ENCODE measurements at places on chromosomes 4 and X. TPM values are rescaled to one million over a fixed set of nuclear protein-coding genes. Genes with fewer than 3 reads are reported as not detected.

DNA sequence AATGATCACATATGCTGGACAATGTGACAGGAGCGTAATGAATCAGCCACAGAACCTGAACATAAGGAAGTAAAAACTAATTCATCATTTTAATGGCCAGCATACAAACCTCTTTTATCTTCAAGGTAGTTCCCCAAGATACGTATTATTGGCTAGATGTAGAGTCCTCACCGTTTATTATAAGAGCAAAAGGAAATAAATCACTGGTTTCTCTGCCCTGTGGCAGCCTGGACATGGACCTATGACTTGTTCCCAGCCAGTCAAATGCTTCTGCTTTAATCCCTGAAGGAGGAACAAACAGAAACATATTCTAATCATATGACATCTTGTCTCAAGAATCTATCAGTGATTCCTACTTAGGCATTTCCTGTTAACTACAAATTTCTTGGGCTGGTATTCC is 86.8 kb upstream of the FAM241A start:
- no peak overlapping the region for H3K4me3 ChIP-seq
- no peaks in the 10 kb centered on the region for H3K36me3 ChIP-seq
- H3K4me1 ChIP-seq, result no peaks in the 10 kb centered on the region

GRCh38 chrX:133590703-133591505 is 175.6 kb upstream of the GPC4 start:
- no peak overlapping the region for H3K4me3 ChIP-seq
- DNase-seq, result peak; percentile 62
- no peak overlapping the region for H3K27ac ChIP-seq
- no peaks in the 10 kb centered on the region for H3K27me3 ChIP-seq
- H3K4me1 ChIP-seq, result no peaks in the 10 kb centered on the region

- H3K4me3 ChIP-seq, result no peak overlapping the region
- H3K4me1 ChIP-seq, result peaks cover 37% of the 10 kb centered on the region
- H3K36me3 ChIP-seq, result no peaks in the 10 kb centered on the region
- peak overlapping the region; percentile 38 for H3K27ac ChIP-seq
These were observed 37.4 kb upstream of the NDP start for GRCh38 chrX:44010626-44011025.

DNA sequence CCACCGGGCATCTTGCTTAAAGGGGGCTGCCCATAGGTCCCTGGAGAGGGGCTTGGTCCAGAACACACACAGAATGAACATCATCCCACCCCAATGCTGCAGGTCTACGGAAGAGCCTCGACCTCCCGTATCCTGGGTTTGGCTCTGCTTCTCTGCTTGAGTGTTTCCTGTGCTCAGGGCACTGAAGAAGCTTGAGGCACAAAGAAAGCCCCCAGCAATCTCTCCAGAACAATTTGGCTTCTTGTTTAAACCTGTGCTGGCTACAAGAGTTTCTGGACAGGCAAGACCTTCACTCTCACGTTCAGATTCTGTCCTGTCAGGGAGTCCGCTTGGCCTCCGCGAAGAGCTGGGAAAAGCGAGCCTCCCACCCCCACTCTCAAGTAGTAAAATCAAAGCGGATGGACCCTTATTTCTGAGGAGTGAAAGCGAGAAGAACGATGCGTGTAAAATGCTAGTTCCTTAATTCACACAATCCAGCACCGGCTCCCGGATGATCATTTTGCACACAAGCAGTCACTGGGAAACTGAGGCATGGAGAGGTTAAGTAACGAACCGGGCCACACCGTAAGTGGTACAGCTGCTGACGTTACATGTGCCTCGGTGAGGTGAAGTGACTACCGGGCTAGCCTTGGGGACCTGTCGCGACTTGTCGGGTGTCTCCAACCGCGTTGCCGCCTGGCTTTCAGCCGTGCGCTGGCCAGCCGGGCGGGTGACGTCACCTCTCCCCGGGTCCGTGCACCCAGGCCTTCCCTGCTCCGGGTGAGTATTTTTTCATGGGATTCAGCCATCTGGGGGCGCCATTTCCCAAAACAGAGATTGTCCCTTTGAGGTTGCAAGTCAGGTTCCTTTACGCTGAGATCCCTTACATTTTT is 3.1 kb upstream of the SFRP2 start:
- no peaks in the 10 kb centered on the region for H3K4me1 ChIP-seq
- H3K27ac ChIP-seq, result no peak overlapping the region
- no peaks in the 10 kb centered on the region for H3K36me3 ChIP-seq
- H3K4me3 ChIP-seq, result no peak overlapping the region
- H3K27me3 ChIP-seq, result peaks cover 65% of the 10 kb centered on the region

GRCh38 chr4:54218736-54219135 is 10.4 kb upstream of the PDGFRA start:
- H3K27me3 ChIP-seq, result no peaks in the 10 kb centered on the region
- no peak overlapping the region for H3K4me3 ChIP-seq
- H3K4me1 ChIP-seq, result 0 out of 2 replicates have a peak, but pooled peaks cover 4% of the 10 kb centered on the region
- H3K36me3 ChIP-seq, result no peaks in the 10 kb centered on the region
- no peak for DNase-seq

- H3K4me1 ChIP-seq, result peaks cover 46% of the 10 kb centered on the region
- peak; percentile 92 for DNase-seq
- no peaks in the 10 kb centered on the region for H3K27me3 ChIP-seq
- no peak overlapping the region for H3K4me3 ChIP-seq
These were observed 132.7 kb downstream of the PJA1 start for GRCh38 chrX:69032601-69033000.

- DNase-seq, result peak; percentile 19
- H3K36me3 ChIP-seq, result peaks cover 22% of the 10 kb centered on the region
- H3K4me1 ChIP-seq, result no peaks in the 10 kb centered on the region
These were observed 63.6 kb downstream of the SLC7A11 start for GRCh38 chr4:138178566-138178965.

DNA sequence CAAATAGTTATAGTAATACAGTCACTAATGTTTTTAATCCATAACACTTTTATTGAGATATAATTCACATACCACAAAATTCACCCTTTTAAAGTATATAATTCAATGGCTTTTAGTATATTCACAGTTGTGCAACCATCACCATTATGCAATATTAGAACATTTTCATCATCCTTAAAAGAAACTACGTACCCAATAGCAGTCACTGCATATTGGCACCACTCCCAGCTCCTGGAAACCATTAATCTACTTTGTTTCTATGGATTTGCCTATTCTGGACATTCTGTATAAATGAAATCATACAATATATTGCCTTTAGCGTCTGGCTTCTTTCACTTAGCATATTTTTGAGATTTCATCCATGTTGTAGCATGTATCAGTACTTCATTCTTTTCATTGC is 99.3 kb downstream of the AMMECR1 start:
- peaks cover 39% of the 10 kb centered on the region for H3K4me1 ChIP-seq
- no peak overlapping the region for H3K27ac ChIP-seq
- 0 out of 2 replicates have a peak, but pooled peaks cover 3% of the 10 kb centered on the region for H3K36me3 ChIP-seq
- no peak for DNase-seq

DNA sequence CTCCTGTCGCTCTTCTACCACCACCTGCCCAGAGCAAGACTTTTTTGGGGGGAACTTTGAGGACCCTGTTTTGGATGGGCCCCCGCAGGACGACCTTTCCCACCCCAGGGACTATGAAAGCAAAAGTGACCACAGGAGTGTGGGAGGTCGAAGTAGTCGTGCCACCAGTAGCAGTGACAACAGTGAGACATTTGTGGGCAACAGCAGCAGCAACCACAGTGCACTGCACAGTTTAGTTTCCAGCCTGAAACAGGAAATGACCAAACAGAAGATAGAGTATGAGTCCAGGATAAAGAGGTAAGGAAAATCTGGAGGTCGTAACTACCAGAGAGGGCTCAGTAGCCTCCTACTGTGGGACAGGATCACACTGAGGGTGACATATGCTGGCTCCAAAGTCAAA is 364.5 kb downstream of the MAPK10 start:
- no peaks in the 10 kb centered on the region for H3K36me3 ChIP-seq
- H3K4me1 ChIP-seq, result no peaks in the 10 kb centered on the region
- no peak overlapping the region for H3K27ac ChIP-seq
- DNase-seq, result no peak
- H3K4me3 ChIP-seq, result no peak overlapping the region

The SHROOM2 gene
- total RNA-seq, result 8.6 TPM

The FAM184B gene
- total RNA-seq, result 0.47 TPM

The SERPINA7 gene
- not detected for total RNA-seq

The SPATA18 gene
- not detected for total RNA-seq

The HHIP gene
- total RNA-seq, result 2.3 TPM

The SERTM2 gene
- not detected for total RNA-seq

The CSN2 gene
- not detected for total RNA-seq

DNA sequence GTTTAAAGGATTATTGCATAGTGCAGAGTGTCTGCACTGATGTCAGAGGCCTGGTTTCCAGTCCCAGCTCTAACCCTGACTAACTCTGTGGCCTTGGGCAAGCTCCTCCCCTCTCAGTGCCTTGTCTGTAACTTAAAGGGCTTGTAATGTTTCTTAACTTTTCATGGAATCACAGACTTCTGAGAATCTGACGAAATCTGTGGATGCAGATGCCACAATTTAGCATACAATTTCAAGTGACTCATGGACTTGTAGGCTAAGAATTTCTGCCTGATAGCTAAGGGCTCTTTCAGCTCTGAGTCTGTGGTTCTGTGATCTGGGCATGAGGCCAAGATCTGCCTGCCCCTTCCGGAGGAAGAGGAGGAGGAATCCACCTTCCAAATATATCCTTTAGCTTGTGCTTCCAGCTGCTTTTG is 236.9 kb downstream of the AR start:
- no peak overlapping the region for H3K27ac ChIP-seq
- H3K27me3 ChIP-seq, result no peaks in the 10 kb centered on the region
- no peak overlapping the region for H3K4me3 ChIP-seq

The GLRA3 gene
- total RNA-seq, result not detected

The NAP1L3 gene
- 1.9 TPM for total RNA-seq

- DNase-seq, result no peak
- H3K4me3 ChIP-seq, result no peak overlapping the region
- no peak overlapping the region for H3K27ac ChIP-seq
- no peaks in the 10 kb centered on the region for H3K27me3 ChIP-seq
- H3K36me3 ChIP-seq, result no peaks in the 10 kb centered on the region
- no peaks in the 10 kb centered on the region for H3K4me1 ChIP-seq
These were observed 22.9 kb upstream of the USP53 start for GRCh38 chr4:119189638-119190037.

DNA sequence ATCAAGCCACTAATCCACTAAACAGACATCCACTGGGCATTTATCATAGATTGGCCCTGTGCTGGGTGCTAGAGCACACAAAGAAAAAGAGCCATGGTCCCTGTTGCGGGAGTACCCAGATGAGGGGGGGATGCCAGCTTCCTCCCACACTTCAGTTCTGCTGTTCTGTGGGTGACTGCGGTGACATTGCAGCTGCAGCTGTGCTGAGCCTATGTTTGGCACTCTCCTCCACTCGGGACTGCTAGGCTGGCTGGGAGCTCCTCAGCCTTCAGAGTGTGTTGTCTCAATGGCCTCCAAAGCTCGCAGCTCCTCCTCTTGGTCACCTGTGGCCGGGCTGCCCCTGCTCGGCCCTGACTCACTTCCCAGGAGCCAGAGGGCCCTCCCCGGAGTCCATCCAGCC is 173.2 kb downstream of the CLCN4 start:
- H3K4me1 ChIP-seq, result peaks cover 9% of the 10 kb centered on the region
- no peak for DNase-seq
- H3K4me3 ChIP-seq, result no peak overlapping the region

- no peaks in the 10 kb centered on the region for H3K27me3 ChIP-seq
- peak; percentile 16 for DNase-seq
- no peak overlapping the region for H3K4me3 ChIP-seq
- no peaks in the 10 kb centered on the region for H3K4me1 ChIP-seq
- no peak overlapping the region for H3K27ac ChIP-seq
These were observed 55.3 kb upstream of the MSANTD1 start for GRCh38 chr4:3193531-3194203.

The SSX1 gene
- total RNA-seq, result not detected

The USP53 gene
- total RNA-seq, result 9.6 TPM

The PNPLA4 gene
- total RNA-seq, result 29.4 TPM

DNA sequence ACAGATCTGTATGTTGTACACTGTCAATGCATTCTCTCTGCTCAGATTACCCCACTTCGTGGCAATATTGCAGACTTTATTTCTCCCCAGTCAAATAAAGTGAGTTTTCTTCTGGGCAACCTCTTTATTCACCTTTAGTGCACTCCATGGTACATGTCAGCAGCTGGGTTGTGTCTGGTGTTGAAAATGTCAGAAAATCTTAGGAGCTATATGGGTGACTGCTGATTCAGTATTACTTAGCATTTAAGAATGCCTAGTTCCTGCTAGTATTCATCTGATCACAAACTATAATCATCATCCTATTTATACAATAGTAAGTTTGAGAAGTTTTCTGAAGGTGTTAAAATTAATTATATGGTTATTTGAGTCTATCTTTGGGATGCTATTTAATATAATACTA is 112.5 kb downstream of the CFAP299 start:
- H3K4me3 ChIP-seq, result no peak overlapping the region
- H3K27me3 ChIP-seq, result no peaks in the 10 kb centered on the region
- H3K4me1 ChIP-seq, result peaks cover 39% of the 10 kb centered on the region

DNA sequence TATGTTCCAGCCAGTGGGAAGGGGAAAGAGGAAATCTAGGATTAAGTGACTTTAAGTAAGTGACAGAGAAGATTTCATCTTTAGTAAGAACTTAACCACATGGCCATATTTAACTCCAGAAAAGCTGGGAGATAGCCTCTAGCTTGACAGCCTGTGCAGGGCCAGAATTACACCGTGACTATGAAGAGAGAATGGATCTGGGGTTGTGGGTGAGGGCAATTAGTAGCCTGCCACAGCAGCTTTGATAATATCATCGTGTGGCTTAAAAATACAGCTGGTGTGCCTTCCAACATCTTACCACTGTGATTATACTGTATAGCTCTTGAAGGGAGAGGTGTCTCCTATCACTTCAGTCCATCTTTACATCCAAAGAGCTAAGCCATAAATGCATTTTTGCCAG is 57.6 kb upstream of the TBC1D9 start:
- H3K4me3 ChIP-seq, result no peak overlapping the region
- H3K4me1 ChIP-seq, result no peaks in the 10 kb centered on the region
- no peak overlapping the region for H3K27ac ChIP-seq
- no peaks in the 10 kb centered on the region for H3K36me3 ChIP-seq
- no peak for DNase-seq

- DNase-seq, result no peak
- H3K4me1 ChIP-seq, result no peaks in the 10 kb centered on the region
- no peak overlapping the region for H3K4me3 ChIP-seq
- no peaks in the 10 kb centered on the region for H3K36me3 ChIP-seq
- peaks cover 33% of the 10 kb centered on the region for H3K27me3 ChIP-seq
These were observed 249.2 kb downstream of the COL25A1 start for GRCh38 chr4:109053257-109053656.

DNA sequence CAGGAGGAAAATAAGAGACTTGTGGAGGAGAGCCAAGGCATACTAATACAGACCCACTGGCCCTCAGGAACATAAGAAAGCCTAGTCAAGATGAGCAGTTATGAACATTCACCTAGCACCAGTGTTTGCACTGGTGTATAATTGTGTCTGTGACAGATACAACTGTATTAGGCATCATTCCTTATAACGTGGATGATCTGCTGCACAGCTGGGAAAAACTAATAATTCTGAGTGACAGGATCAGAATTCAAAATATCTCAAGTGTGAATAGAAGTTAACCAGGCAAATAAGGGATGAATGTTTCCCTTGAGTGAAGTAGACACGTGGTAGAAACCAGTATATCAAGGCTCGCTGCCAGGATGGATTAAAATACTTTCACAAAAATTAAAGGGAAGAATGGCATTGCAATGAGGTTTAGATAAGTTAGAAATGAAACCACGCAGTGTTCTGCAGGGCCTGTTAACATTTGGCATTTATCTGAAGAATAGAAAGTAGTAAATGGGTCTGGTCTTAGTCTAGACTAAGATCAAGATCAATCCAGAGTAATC is 325.9 kb downstream of the EPHA5 start:
- no peak overlapping the region for H3K4me3 ChIP-seq
- H3K27me3 ChIP-seq, result no peaks in the 10 kb centered on the region
- H3K27ac ChIP-seq, result no peak overlapping the region
- no peaks in the 10 kb centered on the region for H3K36me3 ChIP-seq
- H3K4me1 ChIP-seq, result no peaks in the 10 kb centered on the region

The AADAT gene
- total RNA-seq, result 2.7 TPM

Measured in PC-3 (cell line).